ENCODE measurements at places on chromosomes 5 and 9.
A peak's percentile ranks its signal among the peaks of the same experiment; 100 is the strongest.

- no peak for DNase-seq
Observed at GRCh38 chr9:117868594-117868993, 164.4 kb downstream of the TLR4 start.

DNA sequence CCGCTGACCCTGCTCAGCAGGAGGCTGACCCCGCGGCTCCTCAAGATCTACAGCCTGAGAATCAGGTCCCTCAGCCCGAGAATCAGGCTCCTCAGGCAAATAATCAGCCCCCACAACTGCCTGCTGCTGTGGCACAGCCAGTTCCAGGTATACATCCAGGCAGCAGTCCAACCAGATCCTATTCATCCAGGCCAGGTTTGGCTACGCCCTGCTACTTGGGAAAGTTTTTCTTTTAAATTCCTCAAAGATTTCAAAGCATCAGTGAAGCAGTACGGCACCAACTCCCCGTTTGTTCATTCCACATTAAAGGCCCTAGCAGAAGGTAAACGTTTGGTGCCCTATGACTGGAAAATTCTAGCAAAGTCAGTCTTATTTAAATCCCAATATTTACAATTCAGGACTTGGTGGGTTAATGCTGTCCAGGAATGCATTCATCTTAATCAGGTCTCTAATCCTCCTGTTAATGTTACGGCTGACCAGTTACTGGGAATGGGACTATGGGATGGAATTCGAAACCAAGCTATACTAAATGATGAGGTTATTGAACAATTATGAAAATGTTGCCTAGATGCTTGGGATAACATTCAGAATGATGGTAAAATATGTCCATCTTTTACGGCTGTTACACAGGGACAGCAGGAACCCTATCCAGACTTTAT is 102.3 kb downstream of the SYK start:
- DNase-seq: no peak

DNA sequence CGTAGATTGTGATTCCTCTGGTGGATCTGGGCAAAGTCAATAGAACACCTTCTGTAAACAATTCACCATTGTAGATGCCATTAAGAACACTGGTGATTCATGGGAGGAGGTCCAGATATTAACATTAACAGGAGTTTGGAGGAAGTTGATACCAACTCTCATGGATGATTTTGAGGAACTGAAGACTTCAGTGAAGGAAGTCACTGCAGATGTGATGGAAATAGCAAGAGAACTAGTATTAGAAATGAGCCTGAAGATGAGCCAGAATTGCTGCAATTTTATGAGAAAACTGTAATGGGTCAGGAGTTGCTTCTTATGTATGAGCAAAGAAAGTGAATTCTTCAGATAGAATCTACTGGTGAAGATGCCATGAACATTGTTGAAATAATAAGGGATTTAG is 26.9 kb downstream of the TCERG1 start:
- no peak for DNase-seq

DNA sequence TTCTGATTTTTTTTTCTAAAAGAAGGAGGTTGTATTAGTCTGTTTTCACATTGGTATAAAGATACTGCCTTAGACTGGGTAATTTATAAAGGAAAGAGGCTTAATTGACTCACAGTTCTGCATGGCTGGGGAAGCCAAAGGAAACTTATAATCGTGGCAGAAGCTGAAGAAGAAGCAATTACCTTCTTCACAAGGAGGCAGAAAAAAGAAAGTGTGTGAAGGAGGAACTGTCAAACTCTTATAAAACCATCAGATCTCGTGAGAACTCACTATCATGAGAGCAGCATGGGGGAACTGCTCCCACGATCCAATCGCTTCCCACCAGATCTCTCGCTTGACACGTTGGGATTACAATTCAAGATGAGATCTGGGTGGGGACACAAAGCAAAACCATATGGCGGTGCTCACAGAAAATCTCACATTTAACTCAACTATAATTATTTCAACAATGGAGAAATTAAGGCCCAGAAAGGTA is 27.1 kb downstream of the DPYSL3 start:
- DNase-seq: no peak

DNA sequence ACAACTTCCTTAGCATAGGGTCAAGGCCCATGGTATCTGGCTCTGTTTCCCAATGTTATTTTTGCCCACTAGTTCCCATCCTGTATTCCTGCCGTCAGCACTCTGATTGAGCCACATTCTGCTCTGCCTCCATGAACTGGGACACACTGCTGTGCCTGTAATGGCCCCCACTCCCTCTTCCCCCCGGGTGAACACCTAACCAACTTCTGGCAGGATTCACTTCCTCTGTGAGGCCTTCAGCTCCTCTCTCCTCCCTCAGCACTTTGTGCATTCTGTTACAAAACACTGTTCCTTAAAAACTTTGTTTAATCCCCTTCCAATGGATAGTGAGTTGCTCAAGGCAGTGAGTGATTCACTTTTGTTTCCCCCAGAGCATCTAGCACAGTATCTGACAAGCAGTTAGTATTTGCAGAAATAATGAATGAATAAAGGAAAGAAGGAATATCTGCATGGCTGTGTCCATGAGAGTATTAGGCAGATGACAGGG is 183.6 kb downstream of the EFNA5 start:
- DNase-seq: no peak

- DNase-seq: peak; percentile 45
Observed at GRCh38 chr5:82821846-82822633, 255.2 kb downstream of the TMEM167A start.

DNA sequence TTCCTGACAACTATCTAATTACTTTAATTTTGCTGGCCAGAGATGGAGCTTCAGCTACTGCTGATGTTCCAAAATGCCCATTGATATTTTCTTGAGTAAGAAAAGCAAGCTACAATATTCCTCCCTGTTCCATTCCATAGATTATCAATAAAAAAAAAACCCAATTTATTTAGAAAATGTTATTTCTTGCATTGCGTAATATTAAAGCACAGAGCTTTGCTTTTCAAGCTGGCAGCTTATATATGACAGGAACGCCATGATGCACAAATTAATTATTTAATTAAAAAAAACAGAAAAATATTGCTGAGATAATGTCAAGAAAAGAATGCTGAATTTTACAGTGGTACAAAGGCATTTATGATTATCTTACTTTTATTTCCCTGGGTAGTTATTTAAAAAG is 47.9 kb downstream of the TRPM3 start:
- DNase-seq: no peak

All from left hindlimb (tissue), 1 donor.